HepG2 (cell line): ENCODE measurements at places on chromosomes 12 and 14. TPM values are rescaled to one million over a fixed set of nuclear protein-coding genes. Genes with fewer than 3 reads are reported as not detected.
A peak's percentile ranks its signal among the peaks of the same experiment; 100 is the strongest.

DNA sequence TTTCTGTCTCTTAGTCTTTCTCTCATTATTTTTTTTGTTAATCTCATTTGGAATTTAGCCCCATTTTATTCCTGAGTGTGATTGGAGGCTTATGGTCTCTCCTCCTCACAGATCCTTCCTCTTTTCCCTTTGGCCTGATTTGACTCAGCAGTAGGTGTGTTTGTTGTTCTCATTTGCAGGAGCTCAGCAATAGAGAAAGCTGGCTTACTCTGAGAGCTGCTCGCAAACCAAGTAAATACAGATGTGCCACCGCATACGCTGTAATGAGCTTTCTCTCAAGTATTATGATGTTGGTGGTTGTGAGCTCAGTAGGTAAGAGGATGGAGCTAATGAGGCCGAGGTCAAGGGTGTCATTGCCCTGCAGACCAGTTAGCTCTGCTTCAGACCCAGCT is 206.5 kb downstream of the ETV6 start:
- H3K27ac ChIP-seq: no peak overlapping the region
- no peaks in the 10 kb centered on the region for H3K27me3 ChIP-seq
- H3K4me3 ChIP-seq: no peak overlapping the region

- H3K36me3 ChIP-seq: no peaks in the 10 kb centered on the region
- no peak for DNase-seq
- no peak overlapping the region for H3K4me3 ChIP-seq
These were observed 2.6 kb downstream of the TAS2R14 start for GRCh38 chr12:10936506-10936905.

DNA sequence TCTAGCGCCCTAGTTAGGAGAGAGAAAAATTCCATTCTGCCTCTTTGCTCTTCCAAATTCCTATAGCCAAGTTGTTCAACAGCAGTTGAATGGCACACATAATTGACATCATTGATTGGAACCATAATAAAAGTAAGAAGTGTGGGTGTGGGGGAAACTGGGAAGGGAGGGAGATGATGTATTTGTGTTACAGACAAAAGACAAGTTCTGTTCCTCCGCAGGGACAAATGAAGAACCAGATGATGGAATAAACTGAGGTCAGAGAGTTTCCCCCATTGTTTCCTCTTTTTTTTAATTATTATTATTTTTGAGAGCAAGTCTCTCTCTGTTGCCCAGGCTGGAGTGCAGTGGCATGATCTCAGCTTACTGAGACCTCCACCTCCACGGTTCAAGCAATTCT is 34.9 kb downstream of the GDF11 start:
- peaks cover 53% of the 10 kb centered on the region for H3K36me3 ChIP-seq
- no peaks in the 10 kb centered on the region for H3K4me1 ChIP-seq
- H3K4me3 ChIP-seq: no peak overlapping the region
- H3K27ac ChIP-seq: no peak overlapping the region
- H3K27me3 ChIP-seq: no peaks in the 10 kb centered on the region

- H3K27me3 ChIP-seq: no peaks in the 10 kb centered on the region
- no peaks in the 10 kb centered on the region; the same call in 2 of the 3 replicates for H3K36me3 ChIP-seq
- H3K4me3 ChIP-seq: peak overlapping the region; percentile 92
- H3K27ac ChIP-seq: peak overlapping the region; percentile 99
- H3K4me1 ChIP-seq: peaks cover 58% of the 10 kb centered on the region
- no peak for DNase-seq
These were observed 858 bp upstream of the ANKRD13A start for GRCh38 chr12:109998241-109998903.

GRCh38 chr12:104953323-104953722 is 4.8 kb downstream of the SLC41A2 start:
- no peak for DNase-seq
- peaks cover 26% of the 10 kb centered on the region for H3K4me1 ChIP-seq
- H3K27ac ChIP-seq: no peak overlapping the region
- H3K36me3 ChIP-seq: no peaks in the 10 kb centered on the region

DNA sequence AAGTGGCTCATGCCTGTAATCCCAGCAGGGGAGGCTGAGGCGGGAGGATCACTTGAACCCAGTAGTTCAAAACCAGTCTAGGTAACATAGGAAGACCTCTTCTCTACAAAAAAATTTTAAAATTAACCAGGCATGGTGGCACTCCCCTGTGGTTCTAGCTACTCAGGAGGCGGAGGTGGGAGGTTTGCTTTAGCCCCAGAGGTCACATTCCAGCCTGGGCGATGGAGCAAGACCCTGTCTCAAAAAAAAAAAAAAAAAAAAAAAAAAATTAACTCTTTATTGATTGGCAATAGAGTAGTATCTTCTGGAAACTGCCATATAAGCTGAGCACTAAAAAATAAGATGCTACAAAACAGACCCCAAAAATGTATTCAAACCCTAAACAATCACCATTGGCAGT is 69.5 kb downstream of the LLPH start:
- no peaks in the 10 kb centered on the region for H3K36me3 ChIP-seq
- peaks cover 34% of the 10 kb centered on the region for H3K4me1 ChIP-seq
- no peak overlapping the region for H3K27ac ChIP-seq
- no peak overlapping the region for H3K4me3 ChIP-seq

DNA sequence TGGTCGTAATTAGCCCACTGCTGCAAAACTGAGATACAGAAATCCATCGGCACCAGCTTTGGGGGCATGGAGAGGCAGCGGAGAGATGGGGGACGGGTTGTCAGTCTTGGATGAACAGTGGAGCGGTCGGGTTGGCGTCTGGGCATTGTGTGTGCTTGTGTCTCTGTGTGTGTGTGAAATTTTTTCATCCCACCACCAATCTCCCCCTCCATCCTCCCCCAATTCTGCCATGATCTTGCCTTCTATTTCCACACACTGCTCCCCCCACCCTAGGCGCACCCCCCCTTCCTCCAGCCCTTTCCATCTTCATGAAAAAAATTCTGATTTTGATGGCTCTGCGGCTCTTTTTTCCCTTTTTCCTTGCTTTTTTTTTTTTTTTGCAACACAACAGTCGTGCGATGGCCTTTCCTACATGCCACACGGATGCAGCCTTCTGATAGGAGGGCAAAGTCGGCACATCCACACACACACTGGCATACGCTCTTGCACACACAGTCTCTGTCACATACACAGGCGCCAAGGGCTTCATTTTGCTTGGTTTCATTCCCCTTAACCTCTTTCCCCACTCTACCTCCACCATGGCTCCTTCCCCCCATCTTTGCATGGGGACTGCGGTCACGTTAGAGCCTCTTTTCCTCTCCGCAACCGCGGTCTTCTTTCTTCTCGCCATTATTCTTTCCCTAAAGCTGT is 3.3 kb downstream of the NRXN3 start:
- no peaks in the 10 kb centered on the region for H3K36me3 ChIP-seq
- H3K27me3 ChIP-seq: peaks cover 10% of the 10 kb centered on the region; the same call in 1 of the 3 replicates
- H3K4me3 ChIP-seq: no peak overlapping the region
- DNase-seq: no peak

- no peak overlapping the region for H3K4me3 ChIP-seq
- H3K27me3 ChIP-seq: no peaks in the 10 kb centered on the region
- DNase-seq: no peak
- no peaks in the 10 kb centered on the region for H3K4me1 ChIP-seq
These were observed 101.8 kb upstream of the DNM1L start for GRCh38 chr12:32577328-32577727.

DNA sequence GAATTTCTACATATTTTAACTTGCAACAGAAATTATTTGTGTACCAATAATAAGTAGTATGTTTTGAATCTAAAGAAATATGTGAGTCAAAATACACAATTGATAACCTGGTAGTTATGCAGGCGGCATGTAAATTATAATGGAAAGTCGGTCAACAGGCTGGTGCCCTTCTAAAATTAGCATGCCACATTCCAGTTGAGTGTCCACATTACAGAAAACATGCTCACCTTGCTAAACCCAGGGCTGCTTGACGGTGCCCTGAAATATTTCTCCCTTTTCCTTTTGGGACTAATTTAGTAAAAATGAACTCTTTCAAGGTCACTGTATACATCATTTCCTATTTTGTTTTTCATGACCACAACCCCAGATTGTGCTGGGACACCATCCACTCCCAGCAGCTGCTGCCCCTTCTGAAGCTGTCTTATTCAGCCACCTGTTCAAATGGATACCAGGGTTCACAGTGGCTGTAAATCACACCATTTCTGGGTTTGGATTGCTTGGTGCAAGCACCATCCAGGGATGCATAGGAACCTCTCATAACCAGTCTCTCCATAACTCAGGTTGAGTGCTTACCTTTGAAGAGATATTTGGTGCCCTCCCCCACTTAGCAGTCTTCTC is 110.6 kb downstream of the ANO6 start:
- H3K27me3 ChIP-seq: no peaks in the 10 kb centered on the region
- no peak overlapping the region for H3K4me3 ChIP-seq
- DNase-seq: no peak
- no peak overlapping the region for H3K27ac ChIP-seq
- H3K36me3 ChIP-seq: no peaks in the 10 kb centered on the region
- H3K4me1 ChIP-seq: no peaks in the 10 kb centered on the region

- peak overlapping the region; percentile 73 for H3K4me3 ChIP-seq
- no peaks in the 10 kb centered on the region for H3K27me3 ChIP-seq
- no peaks in the 10 kb centered on the region for H3K36me3 ChIP-seq
- peak overlapping the region; percentile 44 for H3K27ac ChIP-seq
- peaks cover 16% of the 10 kb centered on the region for H3K4me1 ChIP-seq
These were observed 1.5 kb upstream of the POU6F1 start for GRCh38 chr12:51219322-51219721.

DNA sequence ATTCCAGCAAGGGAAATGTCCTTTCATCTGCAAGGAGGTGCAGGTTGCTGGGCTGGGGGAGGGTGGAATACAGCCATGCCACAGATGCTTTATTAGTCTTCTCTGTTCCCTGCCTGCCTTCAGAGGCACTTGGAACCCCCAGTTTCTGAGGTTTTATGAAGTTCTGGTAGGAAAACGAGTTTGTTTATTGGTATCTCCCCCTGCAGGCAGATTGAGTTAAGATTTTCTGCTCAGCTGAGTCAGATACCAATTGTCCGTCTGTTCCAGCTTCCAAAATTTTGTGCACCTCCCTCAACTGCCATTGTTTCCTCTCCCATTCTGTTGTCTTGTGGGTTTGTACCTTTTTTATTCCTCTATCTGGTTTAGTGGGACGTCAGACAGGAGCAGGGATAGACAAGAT is 155.6 kb downstream of the ETV6 start:
- no peaks in the 10 kb centered on the region for H3K36me3 ChIP-seq
- no peaks in the 10 kb centered on the region for H3K27me3 ChIP-seq
- no peak overlapping the region for H3K27ac ChIP-seq
- peaks cover 15% of the 10 kb centered on the region for H3K4me1 ChIP-seq

GRCh38 chr12:67681105-67681778 is 32.7 kb downstream of the DYRK2 start:
- H3K27me3 ChIP-seq: no peaks in the 10 kb centered on the region
- no peak for DNase-seq
- H3K4me3 ChIP-seq: no peak overlapping the region
- H3K27ac ChIP-seq: no peak overlapping the region

GRCh38 chr14:94485944-94486841 is 10.2 kb upstream of the SERPINA9 start:
- no peak overlapping the region for H3K4me3 ChIP-seq
- H3K27me3 ChIP-seq: no peaks in the 10 kb centered on the region
- peak; percentile 48 for DNase-seq
- H3K4me1 ChIP-seq: peaks cover 92% of the 10 kb centered on the region
- H3K27ac ChIP-seq: peak overlapping the region; percentile 32

- no peak overlapping the region for H3K27ac ChIP-seq
- H3K4me1 ChIP-seq: peaks cover 65% of the 10 kb centered on the region
- H3K4me3 ChIP-seq: no peak overlapping the region
- H3K36me3 ChIP-seq: no peaks in the 10 kb centered on the region
- no peak for DNase-seq
These were observed 1.3 kb upstream of the HSD17B6 start for GRCh38 chr12:56761812-56762211.

GRCh38 chr12:47268501-47269454 is 189.0 kb upstream of the AMIGO2 start:
- DNase-seq: no peak
- no peaks in the 10 kb centered on the region; the same call in 2 of the 3 replicates for H3K27me3 ChIP-seq
- H3K4me3 ChIP-seq: no peak overlapping the region
- H3K36me3 ChIP-seq: no peaks in the 10 kb centered on the region
- no peak overlapping the region for H3K27ac ChIP-seq

The PPP1R1A gene
- polyA plus RNA-seq: not detected in 2 replicates

The SLC6A15 gene
- polyA plus RNA-seq: not detected in 2 replicates

The CD4 gene
- 0.68 and 0.95 TPM in 2 replicates for polyA plus RNA-seq

The CPNE6 gene
- 0.03 TPM in 1 of 2 replicates, not detected in the other for polyA plus RNA-seq

The CATSPERB gene
- not detected in 2 replicates for polyA plus RNA-seq

The KIAA0586 gene
- polyA plus RNA-seq: 10.1 and 12.6 TPM in 2 replicates

The CCDC196 gene
- polyA plus RNA-seq: not detected in 2 replicates

The GPX2 gene
- 417 and 526 TPM in 2 replicates for polyA plus RNA-seq
